Muscle of back (tissue), 13 donors: ENCODE measurements at places on chromosomes 2 and 18. TPM values are rescaled to one million over a fixed set of nuclear protein-coding genes. Genes with fewer than 3 reads are reported as not detected.

C2orf81 gene
- 2.5 TPM for polyA plus RNA-seq

GRCh38 chr2:58039170-58039611 lies 7.4 kb upstream of the VRK2 start:
- DNase-seq = peak; percentile 41

- DNase-seq = peak; percentile 30
These were observed 4.8 kb downstream of the UGP2 start for GRCh38 chr2:63846487-63846886.

DNA sequence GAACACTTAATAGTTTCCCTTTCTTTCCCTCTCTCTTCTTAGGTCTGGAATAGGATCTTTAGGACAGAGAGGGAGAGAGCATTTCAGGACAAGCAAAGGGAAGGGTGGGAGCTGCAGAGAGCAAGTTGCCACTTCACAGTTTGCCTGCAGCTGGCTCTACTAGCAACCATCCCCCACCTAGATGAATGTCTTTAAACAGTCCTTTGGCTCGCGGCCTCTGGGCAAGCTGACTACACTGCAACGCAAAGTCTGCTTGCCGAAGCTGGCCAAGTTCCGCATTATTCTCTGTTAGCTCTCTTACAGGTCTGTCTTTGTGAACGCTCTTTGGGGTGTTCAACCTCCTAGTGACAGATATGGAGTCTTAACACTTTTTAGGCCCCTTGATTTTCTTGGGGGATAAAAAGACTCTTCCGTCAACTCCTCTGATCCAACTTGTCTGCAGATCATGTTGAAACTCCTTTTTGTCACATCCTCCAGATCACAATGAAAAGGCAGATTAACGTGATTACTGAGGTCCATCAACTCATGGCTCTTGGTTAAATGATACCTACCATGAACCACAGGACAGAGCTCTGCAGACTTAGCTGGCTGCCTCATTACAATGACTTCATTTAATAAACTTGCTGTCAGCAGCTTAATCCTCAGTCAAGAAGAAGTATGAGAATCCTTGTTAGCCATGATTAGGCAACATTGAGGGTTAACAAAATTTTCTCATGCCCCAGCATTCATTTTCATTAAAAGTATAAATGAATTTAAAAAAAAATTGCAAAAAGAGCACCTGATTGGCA lies 74.6 kb downstream of the SLC4A3 start:
- no peak for DNase-seq

GRCh38 chr2:237616734-237617586 lies 10.4 kb upstream of the LRRFIP1 start:
- DNase-seq = peak; percentile 86

CYTIP gene
- 0.52 TPM for polyA plus RNA-seq

DNA sequence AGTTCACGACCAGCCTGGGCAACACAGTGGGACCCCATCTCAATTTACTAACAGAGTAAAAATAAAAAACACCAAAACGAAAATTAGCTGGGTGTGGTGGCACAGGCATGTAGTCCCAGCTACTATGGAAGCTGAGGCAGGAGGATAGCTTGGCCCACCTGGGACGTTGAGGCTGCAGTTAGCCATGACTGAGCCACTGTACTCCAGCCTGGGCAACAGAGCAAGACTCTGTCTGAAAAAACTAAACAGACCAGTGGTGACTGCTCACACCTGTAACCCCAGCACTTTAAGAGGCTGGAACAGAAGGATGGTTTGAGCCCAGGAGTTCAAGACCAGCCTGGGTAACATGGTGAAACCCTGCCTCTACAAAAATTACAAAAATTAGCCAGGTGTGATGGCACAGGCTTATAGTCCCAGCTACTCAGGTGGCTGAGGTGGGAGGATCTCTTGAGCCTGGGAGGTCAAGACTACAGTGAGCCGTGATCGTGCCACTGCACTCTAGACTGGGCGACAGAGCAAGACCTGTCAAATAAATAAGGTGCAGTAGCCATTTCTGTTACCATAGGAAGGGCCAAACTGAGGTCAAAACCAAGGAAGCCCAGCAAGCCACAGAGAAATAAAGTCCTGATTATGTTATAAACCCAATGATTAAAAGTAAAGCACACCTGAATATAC lies 14.0 kb downstream of the USP34 start:
- no peak for DNase-seq
